ENCODE measurements at places on chromosomes 2 and 18.

DNA sequence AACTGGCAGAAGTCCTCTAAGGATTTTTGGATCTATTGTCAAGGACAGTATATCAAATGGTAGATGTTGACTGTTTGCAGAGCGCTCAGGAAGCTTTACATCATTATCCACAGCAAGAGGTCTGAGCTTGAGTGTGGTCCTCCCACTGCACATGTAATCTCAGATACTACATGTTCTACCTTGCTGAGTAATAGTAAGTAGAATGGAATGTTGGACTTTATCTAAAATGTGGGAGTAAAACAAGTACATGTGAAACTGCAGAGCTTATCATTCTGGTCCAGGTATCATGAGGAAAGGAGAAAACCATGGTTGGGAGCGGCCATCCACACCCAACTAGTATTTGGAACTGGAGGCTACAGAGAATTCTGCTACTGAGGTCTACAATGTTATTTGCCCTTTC, 19.3 kb upstream of the CD28 start:
- DNase-seq: no peak

GRCh38 chr2:55391615-55392242, 27.9 kb downstream of the CCDC88A start:
- DNase-seq: no peak

- DNase-seq: no peak
Observed at GRCh38 chr18:27712066-27712465, 464.9 kb downstream of the CDH2 start.

- DNase-seq: peak; percentile 99
Observed at GRCh38 chr2:218806346-218806978, 24.5 kb downstream of the CYP27A1 start.

DNA sequence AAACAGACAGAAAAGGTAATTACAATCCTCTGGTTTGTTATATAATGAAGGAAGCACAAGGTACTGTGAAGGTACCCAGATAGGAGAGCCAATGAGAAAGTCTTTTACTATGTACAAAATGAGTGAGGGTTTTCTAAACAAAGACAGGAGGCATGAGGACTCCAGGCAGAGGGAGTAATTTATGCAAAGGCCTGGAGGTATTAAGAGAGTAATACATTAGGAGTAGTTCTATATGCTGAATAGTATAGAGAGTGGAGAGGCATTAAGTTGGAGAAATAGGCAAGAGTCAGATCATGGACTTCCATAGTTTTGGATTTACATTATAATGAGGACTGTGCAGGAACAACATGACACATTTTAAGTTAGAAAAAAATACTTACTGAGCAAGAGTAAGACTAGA, 216.0 kb downstream of the SCG2 start:
- no peak for DNase-seq

DNA sequence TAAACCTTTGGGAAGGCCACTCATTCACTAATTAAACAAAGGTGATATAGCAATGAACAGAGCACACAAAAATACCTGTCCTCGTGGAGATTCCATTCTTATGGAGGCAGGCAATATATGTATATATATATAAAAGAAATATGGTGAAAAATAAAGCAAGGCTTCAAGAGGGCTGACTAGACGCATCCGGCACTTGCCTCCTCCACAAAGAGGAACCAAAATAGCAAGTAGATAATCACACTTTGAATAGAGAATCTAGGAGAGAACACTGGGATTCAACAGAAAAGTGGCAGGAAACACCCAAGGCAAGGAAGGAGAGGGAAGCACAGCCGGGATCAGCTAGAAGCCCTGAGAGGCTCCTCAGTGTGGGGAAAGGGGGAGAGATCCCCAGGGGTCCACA, 218.4 kb upstream of the FOSL2 start:
- no peak for DNase-seq

DNA sequence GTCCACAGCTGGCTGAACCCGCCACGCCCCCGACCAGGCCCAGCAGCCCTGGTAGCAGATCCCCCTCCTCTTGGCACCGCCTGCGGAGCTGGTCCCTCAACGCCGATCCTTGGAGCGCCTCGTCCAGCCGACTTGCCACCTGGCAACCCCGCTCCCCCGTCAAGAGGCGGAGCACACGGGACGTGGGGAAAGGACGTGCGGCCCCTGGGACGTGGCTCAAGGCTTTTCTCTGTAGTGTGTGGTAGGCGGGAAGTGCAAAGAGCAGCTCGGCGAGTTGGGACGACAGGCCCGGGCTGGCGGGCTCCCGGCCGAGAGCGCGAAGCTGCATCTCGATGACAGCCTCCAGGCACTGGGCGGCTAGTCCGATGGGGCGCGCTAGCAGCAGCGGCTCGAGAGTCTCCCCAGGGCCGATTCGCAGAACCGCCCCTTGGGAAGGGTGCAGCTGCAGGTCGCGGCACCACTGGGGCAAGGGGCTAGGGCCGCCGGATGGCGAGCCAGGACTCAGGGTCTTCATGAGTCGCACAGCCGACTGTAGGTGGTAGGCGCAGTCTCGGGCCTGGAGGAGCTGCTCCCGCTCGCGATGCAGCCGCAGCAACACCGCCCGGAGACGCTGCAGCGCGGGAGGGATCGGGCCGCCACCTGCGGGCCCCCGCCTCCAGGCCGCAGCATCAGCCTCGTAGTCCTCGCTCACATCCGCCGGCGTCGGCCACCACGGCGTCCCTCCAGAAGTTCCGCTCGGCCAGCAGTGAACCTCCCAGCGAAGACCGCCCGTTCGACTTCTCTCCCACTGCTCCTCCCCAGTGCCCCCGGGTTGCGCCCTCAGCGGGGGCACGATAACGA, 617 bp downstream of the CCDC142 start:
- no peak for DNase-seq

GRCh38 chr2:19124135-19124534, 234.3 kb downstream of the OSR1 start:
- DNase-seq: peak; percentile 35

- DNase-seq: peak; percentile 68
Observed at GRCh38 chr18:10927286-10927992, 221.9 kb downstream of the PIEZO2 start.

- no peak for DNase-seq
Observed at GRCh38 chr18:1993866-1994265, 577.4 kb downstream of the METTL4 start.

Measured in fibroblast of skin of left quadriceps (primary cell).